ENCODE measurements at places on chromosomes 3 and 15.

GRCh38 chr3:128068156-128068620, 16.0 kb downstream of the SEC61A1 start:
- DNase-seq: no peak

- no peak for DNase-seq
These were observed 10.1 kb downstream of the SEMA7A start for GRCh38 chr15:74423431-74424257.

- no peak for DNase-seq
These were observed 7.2 kb upstream of the GMPS start for GRCh38 chr3:155863072-155863784.

DNA sequence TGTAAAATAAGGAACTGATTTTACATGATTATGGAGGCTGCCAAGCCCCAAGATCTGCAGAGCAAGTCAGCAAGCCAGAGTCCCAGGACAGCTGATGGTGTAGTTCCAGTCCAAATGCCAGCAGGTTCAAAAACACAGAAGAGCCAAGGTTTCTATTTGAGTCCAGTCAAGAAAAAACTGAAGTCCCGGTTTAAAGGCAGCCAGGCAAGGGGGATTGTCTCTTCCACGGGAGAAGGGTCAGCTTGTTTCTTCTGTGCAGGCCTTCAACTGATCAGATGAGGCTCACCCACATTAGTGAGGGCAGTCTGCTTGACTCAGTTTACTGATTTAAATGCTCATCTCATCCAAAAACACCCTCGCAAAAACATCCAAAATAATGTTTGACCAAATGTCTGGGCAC, 246.2 kb downstream of the PLCL2 start:
- no peak for DNase-seq

DNA sequence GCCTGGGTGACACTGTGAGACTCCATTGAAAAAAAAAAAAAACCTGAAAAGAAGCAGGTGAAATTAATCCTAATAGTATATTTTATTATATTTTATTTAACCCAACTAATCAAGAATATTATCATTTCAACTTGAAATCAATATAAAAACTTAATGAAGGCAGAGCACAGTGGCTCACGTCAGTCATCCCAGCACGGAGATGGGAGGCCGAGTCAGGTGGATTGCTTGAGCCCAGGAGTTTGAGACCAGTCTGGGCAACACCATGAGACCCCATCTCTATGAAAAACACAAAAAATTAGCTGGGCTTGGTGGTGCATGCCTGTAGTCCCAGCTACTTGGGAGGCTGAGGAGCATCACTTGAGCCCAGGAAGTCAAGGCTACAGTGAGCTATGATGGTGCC, 33.3 kb upstream of the SLC41A3 start:
- no peak for DNase-seq

- no peak for DNase-seq
These were observed 1.8 kb upstream of the ROPN1B start for GRCh38 chr3:125967156-125967555.

DNA sequence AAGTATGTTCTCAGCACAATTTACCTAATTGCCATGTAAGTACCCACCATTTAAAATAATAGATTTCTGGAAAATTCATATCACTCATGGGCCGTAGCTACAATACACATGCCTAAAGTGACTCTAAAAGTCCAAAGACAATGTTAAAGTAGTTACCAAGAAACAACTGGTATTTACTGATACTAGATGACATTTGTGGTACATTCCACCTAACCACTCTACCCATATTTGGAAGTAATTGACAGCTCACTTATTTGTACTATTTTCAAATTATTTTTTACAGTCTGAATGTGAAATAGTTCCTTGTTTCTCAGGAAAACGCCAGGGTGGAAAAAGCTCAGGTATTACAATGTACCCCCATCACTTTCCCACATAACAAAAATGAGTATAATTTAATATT, 573.0 kb downstream of the MECOM start:
- DNase-seq: no peak

- no peak for DNase-seq
These were observed 58.9 kb downstream of the SFMBT1 start for GRCh38 chr3:52986938-52987337.

DNA sequence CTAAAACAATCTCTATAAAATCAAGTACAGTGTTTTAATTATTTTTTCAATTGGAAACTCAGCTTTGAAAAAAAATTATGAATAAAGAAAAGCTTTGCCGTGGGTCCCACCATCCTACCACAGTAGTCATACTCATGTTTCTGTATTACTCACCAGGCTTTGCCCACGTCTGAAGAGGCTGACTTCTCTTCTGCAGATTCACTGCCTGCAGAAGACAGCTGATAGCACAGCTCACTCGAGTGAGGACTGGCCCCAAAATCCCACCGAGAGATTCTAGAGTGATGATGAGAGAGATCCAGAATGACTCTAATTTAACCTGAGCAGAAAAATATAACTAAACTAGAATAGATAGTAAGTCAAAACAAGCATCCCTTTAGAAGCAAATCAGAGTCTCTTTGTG, 11.9 kb downstream of the C2CD4B start:
- no peak for DNase-seq

- no peak for DNase-seq
These were observed 207.2 kb downstream of the TBC1D5 start for GRCh38 chr3:17535274-17535673.
